Fibroblast of pulmonary artery (primary cell): ENCODE measurements at places on chromosomes 16 and 17.
A peak's percentile ranks its signal among the peaks of the same experiment; 100 is the strongest.

- DNase-seq, result no peak
Observed at GRCh38 chr16:50460538-50461399, 87.4 kb upstream of the NKD1 start.

DNA sequence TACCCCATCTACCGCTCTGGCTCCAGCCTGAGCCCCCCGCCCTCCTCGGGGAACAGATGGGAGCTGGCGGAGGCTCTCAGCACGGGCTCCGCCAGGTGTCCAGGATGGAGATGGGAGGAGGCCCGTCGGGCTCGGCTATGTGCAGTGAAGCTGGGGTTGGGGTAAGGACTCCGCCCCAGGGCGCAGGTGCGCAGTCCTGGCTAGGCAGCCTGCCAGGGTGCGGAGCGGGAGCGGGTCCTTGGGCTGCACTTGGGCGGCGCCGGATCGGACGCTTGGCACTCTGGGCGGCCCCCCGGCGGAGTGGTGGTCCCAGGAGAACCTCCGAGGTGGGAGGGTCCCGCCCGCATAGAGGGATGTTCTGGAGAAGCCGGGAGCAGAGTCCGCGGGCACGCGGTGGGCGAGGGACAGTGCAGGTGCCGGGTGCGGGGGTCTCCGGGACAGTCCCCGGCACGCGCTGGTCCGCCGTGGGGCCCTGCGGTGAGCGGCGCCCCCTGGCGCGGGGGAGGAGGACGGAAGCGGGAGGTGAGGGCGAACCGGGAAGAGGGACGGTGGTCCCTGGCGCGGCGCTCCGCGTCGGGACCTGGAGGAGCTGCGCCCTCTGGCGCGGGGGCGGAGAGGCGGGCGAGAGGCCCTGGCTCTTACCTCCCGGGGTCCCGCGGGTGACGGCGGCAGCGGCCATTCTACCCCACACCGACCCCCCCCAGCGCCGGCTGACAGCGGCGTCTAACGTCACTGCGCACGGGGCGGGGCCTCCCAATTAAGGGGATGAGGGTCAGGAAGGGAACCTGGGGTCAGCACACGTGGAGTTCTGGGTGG is at the start of gene CAMTA2:
TSS of gene CAMTA2 (minus strand) at position 725 of the 816 bp plus-strand sequence. CDS start 1,453 bp downstream, outside the sequence.
- DNase-seq, result peak; percentile 67

DNA sequence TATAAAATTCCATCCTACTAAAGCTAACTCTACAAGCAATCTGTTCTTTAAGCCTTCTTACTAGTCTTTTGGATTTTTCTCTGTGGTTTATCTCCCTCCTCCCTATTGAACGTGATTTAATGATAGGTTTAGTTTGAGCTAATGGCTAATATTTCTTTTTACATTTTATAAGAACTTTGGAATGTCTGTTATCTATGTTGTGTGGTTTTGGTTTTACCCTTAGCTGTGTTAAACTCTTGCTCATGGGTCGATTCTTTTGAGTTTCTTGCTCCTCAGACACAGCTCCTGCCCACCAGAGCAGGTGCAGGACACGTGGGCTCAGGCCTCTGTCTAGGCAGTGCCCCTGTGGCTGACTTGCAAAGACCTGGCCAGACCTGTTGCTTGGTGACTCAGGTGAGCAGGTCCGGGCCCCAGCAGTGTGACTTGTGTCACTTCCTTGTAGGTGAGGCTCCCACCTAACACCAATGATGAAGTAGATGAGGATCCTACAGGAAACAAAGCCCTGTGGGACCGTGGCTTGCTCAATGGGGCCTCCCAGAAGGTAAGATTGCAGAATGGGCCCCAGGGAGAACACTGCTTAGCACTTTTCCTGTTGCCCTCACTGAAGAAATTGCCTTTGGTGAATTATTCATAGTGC is 45.1 kb downstream of the SF3B3 start:
- no peak for DNase-seq

GRCh38 chr17:69773081-69773480 is 301.9 kb upstream of the KCNJ16 start:
- peak; percentile 31 for DNase-seq

DNA sequence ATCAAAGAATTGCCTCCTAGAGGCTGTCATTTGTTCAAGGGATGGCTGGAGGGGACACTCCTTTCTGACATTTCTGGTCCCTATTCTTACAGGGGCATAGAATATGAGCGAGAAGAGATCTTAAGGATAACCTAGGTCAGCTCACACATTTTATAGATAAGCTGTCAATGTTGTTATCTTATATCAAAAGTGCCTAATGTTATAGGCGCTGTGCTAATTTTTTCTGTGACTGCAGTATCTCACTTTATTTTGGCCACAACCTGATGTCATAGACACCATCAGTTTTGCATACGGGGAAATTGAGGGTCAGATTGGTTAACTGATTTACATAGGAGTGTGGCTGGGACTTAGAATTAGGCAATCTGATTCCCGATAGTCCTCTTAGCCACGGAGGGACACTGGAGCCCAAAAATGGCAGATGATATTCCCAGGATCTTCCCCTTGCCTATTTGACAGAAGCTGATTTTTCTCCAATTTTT is 1.2 kb downstream of the CPD start:
- DNase-seq, result peak; percentile 32

DNA sequence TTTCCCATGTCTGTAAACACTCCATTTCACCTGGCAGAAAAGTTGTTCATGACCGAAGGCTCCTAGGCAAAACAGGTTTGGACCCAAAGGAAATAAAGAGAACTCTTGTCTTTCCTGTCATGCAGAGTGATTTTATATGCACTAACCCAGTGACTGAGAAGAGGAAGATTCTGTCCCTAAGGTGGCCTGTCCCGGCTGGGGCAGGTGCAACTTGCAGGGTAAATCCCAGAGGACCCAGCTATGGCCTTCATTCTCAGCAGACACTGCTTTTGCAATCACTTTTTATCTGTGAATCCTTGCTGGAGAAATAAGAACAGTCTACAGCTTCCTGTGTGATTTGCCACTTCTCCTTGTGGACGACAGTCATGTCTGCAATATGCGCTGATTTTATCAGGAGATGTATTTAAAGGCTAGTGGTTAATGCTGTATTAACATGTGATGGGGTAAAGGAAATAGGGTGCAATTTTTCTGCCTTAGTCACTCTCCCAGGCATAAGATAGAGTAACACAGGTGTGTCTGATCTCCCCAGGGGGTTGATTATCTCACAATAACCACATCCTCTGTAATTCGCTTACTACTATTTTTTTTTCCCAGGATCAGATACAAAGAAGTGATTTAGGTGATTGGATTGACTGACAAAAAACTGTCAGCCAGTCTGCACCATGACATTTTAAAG is 696.8 kb upstream of the SOX9 start:
- DNase-seq, result no peak

GRCh38 chr17:68314916-68315535 is 23.7 kb downstream of the ARSG start:
- peak; percentile 24 for DNase-seq

GRCh38 chr16:50281391-50282009 is 15.1 kb downstream of the ADCY7 start:
- DNase-seq, result no peak

GRCh38 chr17:79617740-79618382 is 7.0 kb upstream of the RBFOX3 start:
- no peak for DNase-seq
